NCI-H446 treated with DMSO at 0.1 percent for 48 hours (cell line): ENCODE measurements at places on chromosomes 1 and 21.

GRCh38 chr1:5779608-5780323 lies 212.5 kb downstream of the NPHP4 start:
- DNase-seq = no peak

- DNase-seq = no peak
Observed at GRCh38 chr1:116387551-116387950, 14.5 kb downstream of the ATP1A1 start.

- no peak for DNase-seq
Observed at GRCh38 chr1:36339215-36339614, 15.8 kb upstream of the EVA1B start.

DNA sequence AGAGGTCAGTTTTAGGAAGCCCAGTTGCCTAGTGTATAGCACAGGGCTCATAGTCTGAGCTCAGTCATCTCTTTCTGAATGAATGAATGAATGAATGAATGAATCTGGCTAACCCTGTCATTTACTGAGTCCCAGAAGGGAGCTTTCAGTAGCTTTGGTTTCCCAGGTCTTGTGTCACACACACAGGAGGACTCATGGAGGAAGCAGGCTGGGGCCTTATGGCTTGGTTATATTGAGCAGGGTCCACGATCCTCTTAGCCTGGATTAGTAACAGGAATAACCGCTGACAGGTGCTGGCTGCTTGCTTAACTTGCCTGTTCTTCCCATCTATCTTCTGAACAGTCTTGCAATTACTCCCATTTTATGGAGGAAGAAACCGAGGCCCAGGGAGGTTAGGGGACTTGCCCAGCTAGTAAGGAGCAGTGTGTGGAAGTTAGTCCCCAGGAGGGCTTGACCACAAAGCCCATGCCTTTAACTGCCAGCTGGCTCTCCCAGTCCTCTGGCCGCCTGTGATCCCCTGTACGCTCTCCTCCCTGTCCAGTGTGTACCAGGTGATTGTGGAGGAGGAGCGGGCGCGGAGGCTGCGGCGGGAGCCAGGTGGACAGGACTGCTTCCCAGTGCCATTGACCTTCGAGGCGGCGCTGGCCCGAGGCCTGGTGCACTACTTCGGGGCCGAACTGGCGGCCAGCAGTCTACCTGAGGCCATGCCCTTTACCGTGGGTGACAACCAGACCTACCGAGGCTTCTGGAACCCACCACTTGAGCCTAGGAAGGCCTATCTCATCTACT lies 46.0 kb downstream of the PTPRU start:
- DNase-seq = no peak
